Stimulated activated CD8-positive, alpha-beta memory T cell treated with anti-CD3 and anti-CD28 coated beads, Interleukin-4, amount 100 ng/mL, for 4 hours (primary cell): ENCODE measurements at places on chromosomes 16 and 17.

DNA sequence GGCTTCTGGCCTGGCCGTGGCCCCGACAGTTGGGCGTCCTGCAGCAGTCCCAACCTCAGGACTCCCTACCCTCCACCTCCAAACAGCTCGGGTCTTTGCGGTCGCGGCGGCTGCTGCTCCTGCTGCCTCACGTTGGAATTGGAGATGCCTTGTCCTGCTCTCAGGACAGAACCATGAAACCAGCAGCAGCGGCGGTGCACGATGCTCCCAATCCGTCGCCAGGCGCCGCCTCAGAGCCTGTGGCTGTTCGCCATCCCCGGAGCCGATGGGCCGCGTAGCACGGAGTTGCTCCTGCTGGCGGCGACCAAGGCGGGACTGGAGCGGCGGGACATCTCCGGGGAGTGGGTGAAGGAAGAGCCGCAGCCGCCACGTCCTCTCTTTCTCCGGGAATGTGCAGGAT lies 1965.9 kb downstream of the TP53TG3F start:
- DNase-seq = no peak

DNA sequence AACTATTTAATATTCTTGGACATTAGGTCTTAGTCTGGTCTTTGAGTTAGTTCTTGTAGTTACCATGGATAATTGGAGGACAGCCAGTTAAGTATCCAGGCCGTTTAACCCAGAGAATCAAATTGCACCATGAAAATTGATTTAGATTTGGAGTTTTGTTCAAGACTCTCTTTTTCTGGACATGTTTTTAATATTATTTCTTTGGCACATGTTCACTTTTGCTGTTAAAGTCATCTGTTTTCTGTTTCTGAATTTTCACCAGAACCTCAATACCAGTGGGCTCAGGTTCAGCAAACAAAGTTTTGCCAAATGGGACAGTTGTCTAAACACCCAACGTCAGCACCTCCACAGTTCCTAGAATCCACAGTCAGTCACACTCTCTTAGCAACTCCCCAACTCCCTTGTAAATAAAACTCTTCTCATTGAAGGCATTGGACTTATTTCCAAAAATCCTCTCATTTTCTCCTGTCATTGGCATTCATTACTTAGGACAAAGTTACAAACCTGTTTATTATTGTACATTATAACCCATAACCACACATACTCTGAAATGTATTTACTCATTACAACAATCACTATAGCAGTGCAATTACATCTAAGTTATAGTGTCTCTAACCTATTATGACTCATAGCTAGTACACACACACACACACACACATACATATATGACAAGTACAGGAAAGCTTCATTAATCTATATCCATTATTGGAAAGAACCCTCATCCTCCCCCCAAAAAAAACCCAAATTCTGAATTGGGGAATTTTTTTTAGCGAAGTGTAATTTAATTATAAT lies 33.5 kb upstream of the DNAH9 start:
- no peak for DNase-seq

- DNase-seq = no peak
These were observed 124.8 kb downstream of the ABCC1 start for GRCh38 chr16:16073891-16074881.

GRCh38 chr17:73792994-73793393 lies 148.7 kb upstream of the SDK2 start:
- no peak for DNase-seq

DNA sequence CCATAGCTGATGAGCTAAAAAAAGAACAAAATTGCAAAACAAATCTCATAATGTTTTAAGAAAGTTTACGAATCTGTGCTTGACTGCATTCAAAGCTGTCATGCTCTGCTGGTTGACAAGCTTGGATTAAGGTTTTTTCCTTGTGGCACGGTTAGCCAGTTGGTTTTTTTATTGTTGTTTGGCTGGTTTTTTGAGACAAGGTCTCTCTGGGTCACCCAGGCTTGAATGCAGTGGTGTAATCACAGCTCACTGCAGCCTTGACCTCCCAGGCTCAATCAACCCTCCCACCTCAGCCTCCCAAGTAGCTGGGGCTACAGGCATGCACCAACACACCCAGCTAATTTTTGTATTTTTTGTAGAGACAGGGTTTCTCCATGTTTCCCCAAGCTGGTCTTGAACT lies 45.7 kb downstream of the PHKB start:
- DNase-seq = no peak

DNA sequence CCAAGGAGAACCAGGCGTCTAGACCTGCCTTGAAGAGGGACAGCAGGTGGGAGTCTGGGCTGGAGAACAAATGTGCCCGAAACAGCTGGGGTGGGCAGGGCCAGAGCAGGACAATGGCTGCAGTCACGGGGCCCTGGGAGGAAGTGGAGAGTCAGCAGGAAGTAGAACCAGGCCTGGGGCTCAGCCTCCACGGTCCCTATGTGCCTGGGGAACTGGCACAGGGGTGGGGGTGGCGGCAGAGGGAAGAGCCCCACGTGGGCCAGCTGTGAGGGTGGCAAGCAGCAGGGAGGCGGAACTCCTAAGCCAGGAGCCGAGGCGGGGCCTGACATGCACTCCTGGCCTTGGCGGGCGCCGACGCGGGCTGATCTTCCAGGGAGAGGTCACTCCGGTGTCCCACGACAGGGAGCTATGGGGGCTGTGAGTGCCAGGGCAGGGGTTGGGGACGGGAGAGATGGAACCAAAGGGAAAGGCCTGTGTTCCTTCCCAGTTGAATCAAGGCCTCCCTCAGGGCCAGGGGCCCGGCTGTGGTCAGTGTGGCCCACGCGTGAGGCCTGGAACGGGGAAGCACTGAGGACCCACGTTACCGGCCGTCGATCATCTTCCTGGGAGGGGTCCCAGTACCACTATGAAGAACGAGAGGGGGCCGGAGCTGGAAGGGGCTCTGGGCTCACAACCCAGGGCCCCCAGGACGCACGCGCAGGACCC lies 42.7 kb downstream of the TIMM22 start:
- DNase-seq = no peak

GRCh38 chr16:71499775-71500364 lies 10.7 kb upstream of the ZNF19 start:
- no peak for DNase-seq

- DNase-seq = no peak
These were observed 181.3 kb downstream of the CDH13 start for GRCh38 chr16:82808036-82808435.

GRCh38 chr17:68334393-68334792 lies 43.1 kb downstream of the ARSG start:
- DNase-seq = no peak

DNA sequence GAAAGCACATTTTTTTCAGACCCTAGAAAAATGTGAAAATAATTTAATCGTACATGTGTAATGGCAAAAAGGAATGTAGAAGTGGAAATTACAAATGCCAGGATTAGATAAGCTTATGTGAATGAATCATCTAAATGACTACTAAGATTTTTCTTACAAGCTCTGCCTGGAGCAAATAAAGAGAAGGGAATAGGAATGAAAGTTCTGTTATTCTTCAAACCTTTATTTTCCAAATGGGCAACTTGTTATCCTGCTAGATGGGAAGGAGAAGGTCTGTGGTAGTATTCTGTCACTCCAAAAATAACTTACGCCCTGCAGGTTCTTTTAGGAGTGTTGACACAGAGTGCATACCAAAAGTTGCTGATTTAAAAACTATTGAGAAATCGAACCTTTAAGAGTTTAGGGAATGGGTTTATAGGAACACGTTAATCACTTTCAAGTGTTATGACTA lies 9.7 kb downstream of the CTCF start:
- no peak for DNase-seq

GRCh38 chr17:81039854-81040758 lies 5.2 kb downstream of the BAIAP2 start:
- DNase-seq = no peak

- no peak for DNase-seq
These were observed 23.0 kb downstream of the ARHGAP27 start for GRCh38 chr17:45409659-45410076.

- no peak for DNase-seq
These were observed 45.9 kb upstream of the GNAO1 start for GRCh38 chr16:56145369-56145768.

DNA sequence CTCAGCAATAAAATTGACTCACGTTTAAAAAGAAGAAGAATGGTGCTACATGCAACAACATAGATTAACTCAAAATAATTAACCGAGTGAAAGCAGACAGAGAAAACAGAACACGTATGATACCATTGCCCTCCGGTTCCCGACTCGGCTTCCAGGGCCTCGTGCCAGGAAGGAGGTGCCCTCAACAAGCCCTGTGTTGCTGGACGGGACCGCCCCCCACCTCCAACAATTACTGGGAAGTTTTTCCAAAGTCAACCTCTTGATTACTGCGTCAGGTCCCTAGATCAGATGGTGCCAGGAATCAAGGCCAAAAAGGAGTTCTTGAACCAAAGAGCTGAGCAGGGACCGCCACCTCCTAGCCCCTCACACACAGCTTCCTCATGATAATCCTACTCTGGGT lies 20.4 kb downstream of the DNAH17 start:
- DNase-seq = no peak

- no peak for DNase-seq
These were observed 15.9 kb upstream of the FBXO47 start for GRCh38 chr17:38982858-38983746.

- DNase-seq = no peak
These were observed 6.2 kb upstream of the CYB561 start for GRCh38 chr17:63452046-63452961.

DNA sequence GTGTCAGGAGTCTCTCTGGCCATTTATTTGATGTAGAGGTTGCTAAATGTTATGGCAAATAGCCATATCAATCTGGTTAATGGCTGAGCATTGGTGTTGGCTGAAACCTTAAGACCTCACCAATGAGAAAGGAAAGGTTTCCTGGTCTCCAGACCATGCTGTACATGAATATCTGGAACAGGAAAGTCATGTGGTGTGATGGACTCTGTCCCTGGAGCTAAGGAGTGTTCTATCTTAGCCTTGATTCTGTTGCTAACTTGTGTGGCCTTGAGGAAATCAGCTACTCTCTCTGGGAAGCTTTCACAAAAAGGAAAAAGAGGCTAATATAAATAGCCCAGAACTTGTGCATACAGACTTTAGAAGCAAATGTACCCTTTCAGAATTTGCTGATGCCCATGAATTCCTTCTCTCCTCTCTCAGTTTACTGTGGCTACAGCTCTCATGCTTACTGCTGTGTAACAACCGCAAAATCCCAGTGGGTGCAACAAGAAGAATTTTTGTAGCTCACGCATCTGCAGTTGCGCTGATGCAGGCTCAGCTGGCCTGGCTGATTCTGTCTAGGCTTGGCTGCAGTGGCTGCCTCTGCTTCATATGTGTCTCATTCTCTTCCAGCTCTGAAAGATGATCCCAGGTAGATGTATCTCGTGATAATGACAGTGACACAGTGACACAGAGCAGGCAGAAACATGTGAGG lies 287.5 kb downstream of the NPIPA8 start:
- no peak for DNase-seq

DNA sequence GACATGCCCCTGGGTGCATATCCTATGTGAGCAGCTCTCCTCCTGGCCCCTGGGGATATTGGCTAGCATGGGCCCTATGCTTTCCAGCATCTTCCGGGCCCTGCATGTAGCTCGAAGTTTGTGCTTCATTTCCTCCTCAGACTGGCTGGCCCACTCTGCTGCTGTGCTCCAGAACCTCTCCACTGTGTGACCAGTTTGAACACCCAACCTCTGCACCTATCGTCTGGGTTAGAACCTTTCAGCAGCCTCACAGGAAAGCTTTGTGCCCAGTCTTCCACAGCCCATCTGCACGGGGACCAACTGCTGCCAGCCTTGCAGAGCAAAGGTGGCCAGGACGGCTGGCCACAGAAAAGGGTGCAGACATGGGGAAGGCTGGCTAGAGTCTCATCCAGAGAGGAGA lies 10.2 kb upstream of the CLEC18B start:
- DNase-seq = no peak

GRCh38 chr16:85265810-85266209 lies 153.5 kb upstream of the CIBAR2 start:
- no peak for DNase-seq

DNA sequence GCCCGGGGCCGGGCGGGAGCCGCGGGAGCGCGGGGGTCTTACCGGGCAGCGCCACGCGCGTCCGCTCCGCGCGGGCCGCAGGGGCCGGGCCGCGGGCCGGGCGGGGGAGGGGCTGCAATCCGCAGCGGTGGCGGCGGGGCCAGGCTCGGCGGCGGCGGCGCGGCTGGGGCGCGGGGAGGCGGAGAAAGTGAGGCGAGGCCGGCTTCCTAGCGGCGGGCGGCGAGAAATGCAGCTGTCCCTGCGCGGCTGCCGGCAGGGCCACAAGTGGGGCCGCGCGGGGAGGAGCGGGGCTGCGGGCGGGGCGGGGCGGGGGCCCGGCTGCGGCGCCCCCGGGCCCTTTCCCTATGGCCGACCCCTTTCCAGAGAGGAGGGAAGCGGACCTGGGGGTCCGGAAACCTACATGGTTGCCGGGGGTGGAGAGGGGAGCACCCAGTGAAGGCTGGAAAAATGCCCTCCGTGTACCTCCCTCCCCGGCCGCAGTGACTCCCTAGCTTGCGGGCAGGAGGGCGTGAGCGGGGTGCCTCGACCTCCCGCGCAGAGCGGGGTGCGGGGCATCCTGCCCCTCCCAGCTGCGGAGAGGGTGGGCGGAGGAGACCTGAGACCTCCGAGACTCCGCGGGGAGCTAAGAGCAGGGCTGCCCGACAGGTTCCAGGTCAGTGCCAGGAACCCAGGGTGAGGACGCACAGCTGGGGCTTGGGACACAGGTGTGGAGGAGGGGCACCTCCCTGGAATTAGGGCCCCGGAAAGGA lies at the start of gene CUEDC1:
Gene CUEDC1 (minus strand): TSS at position 230 of the 749 bp plus-strand sequence. CDS start 69,848 bp downstream, outside the sequence.
- DNase-seq = no peak

- no peak for DNase-seq
These were observed 17.2 kb downstream of the RARA start for GRCh38 chr17:40326014-40326831.

DNA sequence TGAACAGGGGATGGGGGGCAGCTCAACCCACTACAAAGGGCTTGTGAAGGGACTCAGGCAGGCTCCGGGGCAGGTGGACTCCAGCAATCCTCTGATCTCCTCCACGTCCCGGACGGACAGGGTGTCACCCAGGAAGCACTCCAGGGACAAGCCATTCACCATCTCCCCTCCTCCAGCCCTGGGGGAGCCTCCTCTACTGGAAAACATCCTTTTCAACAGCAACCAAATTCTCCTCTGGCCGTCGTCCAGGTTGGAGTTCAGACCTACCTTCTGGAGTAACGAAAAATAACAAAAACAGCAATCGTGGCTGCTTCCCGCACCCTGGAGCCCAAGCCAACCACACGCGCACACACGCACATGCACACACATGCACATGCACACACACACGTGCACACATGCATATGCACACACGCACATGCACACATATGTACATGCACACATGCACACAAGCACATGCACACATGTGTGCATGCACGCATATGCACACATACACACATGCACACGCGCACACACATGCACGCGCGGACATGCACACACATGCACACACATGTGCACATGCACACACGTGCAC lies 8.9 kb upstream of the RBFOX3 start:
- no peak for DNase-seq

DNA sequence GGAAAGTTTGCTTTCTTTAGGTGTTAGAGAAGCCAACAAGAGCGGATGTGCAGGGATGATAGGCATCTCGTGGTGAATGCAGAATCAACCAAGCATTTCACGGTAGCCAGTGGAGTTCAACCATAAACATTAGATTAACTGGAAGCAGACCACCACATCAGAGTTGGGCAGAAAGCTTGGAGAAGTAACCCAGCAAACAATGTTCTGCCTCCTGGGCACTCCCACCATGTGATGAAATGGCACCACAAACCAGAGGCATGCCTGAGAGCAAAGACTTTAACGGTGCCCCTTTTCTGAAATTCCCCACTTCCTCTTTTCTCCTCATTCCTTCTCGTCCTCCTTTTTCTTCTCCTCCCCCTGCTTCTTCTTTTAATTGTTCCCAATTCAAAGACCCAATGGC lies 193.5 kb upstream of the ANKFN1 start:
- DNase-seq = no peak
